Suppressor macrophage (primary cell): ENCODE measurements at places on chromosomes 12 and 14.

DNA sequence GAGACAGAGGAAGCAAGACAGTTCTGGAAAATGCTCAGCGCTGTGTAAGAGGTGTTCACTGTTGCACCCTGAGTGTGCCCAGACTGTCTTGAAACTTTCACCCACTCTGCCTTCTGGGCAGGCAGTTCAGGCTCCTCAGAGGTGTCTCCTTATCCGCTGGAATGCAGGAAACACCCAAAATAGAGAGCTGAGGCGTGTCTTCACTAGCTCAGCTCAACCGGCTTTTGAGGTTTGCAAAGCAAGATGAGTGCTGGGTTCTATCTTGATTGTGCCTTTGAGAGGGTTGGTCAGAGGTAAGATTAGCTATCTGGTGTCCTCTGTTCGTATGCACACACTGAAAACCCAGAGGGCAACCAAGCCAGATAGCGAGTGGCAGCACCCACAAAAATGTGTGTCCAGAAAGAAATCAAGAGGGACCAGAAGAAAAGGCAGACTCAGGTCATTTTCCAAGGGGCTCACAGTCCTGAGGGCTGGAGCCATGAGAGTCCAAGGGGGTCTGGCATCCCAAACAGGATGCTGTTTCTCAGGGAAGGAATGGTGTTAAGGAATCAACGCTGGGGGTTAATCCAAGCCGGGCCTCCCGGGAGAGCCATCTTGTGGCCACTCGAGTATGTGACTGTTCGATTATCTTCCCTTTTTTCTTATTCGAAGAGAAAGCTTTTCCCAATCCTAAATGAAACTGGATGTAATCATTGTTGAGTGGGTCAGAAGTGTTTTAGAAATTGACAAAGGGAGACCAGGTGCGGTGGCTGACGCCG, 47.1 kb downstream of the TBX3 start:
- DNase-seq: peak; percentile 11

DNA sequence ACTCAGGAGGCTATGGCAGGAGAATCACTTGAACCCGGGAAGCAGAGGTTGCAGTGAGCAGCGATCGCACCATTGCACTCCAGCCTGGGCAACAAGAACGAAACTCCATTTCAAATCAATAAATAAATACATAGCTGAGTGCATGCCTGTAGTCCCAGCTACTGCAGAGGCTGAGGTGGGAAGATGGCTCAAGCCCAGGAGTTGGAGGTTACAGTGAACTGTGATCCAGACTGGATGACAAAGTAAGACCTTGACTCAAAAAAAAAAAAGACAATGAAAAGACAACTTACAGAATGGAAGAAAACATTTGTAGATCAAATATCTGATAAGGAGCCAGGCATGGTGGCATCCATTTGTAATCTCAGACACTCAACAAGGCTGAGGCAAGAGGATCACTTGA, 27.6 kb downstream of the ZFYVE1 start:
- no peak for DNase-seq

GRCh38 chr12:110543252-110543959, 39.7 kb downstream of the PPTC7 start:
- DNase-seq: no peak

DNA sequence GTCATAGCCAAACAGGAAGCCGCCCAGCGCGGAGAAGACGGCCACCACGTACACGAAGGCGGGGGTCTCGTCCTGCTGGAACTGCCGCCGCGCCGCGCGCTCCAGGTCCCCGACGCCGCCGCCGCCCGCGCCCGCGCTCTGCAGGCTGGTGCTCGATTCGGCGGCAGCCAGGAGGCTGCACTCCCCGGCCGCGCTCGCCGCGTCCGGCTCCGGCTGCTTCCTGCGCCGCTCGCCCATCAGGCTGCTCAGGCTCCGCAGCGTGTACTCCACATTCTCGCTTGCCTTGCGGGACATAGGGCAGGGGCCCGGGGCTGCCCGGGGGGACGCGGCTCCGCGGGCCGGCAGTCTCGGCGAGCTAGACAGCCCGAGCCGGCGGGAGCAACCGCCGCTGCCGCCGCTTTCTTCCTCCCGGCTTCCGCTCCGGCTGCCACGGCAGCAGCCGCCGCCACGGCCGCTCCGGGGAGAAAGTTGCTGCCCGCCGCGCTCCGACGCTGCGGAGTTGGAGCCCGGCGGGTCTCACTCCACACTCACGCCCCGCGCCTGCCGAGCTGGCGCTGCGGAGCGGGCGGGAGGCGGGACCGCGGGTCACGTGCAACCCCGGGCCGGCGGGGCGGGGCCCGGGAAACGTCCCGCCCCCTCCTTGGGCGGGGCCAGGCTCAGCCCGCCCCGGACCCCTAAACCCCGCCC, at the start of gene SLC2A13:
TSS of gene SLC2A13 (minus strand) at position 567 of the 687 bp plus-strand sequence. CDS start at position 294, 273 bp downstream.
- DNase-seq: peak; percentile 95

DNA sequence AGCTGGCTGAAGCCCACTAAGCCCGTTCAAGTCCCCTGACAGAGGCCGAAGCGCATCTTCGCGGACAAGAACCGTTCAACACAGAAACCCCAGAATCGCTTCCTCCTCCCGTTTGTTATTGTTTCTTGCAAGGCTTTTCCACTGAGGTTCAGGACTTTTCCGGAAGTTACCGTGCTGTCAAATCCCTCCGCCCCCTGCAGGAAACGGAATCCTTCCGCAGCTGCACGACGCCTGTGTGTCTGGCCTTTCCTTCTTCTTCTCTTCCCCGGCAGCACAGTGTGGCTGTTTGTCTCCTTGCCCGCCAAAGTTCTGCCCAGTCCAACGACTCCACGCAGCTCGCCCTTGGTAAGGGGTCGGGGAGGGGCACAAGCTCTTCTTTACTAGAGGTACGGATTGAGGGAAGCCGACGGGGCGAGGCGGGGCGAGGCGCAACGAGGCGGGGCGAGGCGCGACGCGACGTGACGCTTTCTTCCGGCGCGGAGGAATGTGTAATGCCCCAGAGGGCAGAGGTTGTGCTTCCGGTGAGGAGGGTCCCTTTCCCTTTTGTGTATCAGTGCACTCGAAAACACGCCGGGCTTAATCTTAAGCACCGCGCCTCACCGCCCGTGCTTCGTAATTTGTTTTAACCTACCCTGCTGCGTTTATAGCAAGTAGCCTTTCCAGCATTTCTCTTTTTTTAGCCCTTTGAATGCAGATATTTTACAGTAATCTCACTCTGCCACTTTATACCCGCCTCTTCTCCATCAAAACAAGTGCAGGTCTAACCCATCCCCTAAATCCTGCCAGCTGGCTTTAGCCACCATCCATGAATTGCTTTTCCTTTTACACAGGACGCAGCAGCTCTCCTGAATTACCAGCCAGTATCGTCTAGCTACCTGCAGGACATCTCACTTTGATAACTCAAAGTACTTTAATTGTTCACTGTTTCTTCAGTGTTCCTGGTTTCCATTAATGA, at the start of gene KDM5A:
TSS of gene KDM5A (minus strand) at position 179 of the 955 bp plus-strand sequence. CDS start 229 bp downstream, outside the sequence.
- peak; percentile 96 for DNase-seq

DNA sequence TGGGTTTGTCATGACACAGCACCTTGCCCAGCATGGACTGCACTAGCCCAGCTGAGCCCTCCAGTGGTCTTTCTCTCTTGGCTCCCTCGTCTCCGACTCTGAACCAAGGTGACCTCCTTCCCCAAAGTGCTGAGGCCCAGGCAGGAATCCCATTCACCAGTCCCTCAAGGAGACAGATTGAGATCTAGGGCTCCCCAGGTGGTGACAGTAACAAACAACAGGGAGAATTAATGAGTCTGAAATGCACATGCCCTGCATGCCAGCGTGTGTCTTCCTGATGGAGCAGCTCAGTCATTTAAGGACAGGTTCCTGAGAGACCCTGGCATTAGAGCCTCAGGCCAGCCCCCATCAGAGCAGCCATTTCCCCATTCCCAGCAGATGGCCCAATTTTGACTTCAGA, 51.4 kb upstream of the OAS1 start:
- DNase-seq: peak; percentile 23

- no peak for DNase-seq
Measured at GRCh38 chr14:69356903-69357543, 41.1 kb downstream of the ERH start.

DNA sequence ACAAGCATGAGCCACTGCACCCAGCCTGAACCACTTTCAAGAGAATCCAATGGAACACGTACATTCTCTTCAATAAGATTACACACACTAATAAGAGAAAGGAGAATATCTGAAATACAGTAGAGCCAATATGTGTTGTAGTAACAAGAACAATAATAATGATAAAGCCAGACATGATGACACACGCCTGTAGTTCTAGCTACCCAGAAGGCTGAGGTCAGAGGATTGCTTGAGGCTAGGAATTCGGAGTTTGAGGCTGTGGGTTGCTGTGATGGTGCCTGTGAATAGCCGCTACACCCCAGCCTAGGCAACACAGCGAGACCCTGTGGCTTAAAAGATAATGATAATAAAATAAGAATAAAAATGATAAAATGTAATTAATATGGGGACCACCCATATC, 15.6 kb downstream of the APOBEC1 start:
- no peak for DNase-seq

DNA sequence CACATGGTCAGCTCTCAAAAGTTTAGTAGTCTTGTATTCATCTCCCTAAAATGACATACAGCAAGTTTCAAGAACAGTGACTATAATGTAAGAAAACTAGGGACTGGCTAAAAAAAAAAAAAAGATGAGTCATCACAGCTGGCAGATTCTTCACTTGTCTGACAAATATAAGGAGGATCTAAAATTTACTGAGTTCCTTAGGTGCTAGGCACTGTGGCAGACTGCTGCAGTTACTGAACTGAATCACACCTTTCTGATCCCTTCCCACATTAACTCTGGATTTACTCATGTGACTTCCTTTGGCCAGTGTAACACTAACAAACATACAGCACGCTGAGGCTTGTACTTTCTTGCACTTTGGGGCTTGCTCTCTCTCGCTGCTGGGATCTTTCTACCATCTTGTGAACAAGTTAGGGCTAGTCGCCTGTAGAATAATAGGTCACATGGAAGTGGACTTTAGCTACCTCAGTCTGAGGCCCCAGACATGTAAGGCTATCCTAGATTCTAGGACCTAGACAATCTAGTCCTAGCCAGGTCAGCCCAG, 32.1 kb downstream of the BAZ1A start:
- DNase-seq: peak; percentile 23

- no peak for DNase-seq
Measured at GRCh38 chr12:46908236-46908935, 82.6 kb upstream of the SLC38A4 start.

DNA sequence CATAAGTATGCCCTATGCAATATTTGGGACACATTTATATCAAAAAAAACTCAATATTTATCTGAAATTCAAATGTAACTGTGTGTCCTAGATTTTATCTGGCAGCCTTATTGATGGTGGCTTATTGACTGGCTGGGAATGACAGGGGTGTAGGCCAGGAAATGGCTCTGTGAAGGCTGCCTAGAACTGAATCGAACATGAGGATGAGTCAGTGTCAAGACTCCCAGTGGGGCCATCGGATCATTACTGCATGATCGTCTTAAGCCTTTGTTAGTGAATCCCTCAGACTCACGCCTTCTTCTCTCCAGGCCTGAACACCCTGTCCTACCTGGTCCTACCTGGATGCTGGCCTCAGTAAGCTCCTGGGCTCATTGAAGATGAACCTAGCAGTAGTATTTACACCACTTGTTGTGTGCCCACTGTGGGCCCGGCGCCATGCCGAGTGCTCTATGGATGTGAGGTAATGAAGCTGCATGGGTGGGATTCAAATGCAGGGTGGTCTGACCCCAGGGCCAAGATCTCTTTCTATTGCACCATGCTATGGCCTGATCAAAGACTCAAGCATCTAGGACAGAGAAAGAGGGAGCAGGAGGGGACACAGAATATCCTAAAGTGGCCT, 21.0 kb upstream of the FAIM2 start:
- no peak for DNase-seq

GRCh38 chr14:78683206-78683605, 513.0 kb downstream of the NRXN3 start:
- DNase-seq: no peak

GRCh38 chr14:99240627-99241324, 31.2 kb downstream of the BCL11B start:
- DNase-seq: no peak

GRCh38 chr14:61277784-61278183, 3.4 kb downstream of the TMEM30B start:
- no peak for DNase-seq

DNA sequence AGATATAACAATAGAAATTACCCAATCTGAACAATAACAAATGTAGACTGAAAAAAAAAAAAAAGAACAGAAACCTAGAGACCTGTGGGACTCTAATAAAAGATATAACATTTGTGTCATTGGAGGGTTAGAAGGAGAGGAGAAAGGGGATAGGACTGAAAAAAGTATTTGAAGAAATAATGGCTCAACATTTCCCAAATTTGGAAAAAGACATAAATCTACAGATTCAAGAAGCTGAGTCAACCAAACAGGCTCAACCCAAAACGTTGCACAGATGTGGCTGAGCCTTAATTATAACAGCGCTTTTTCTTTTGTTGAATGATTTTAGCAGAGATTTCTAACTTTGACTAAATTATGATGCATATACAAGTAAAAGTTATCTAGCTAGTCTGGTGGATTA, 131.3 kb downstream of the TMTC3 start:
- DNase-seq: no peak
